ENCODE measurements at places on chromosomes 11 and 22.

DNA sequence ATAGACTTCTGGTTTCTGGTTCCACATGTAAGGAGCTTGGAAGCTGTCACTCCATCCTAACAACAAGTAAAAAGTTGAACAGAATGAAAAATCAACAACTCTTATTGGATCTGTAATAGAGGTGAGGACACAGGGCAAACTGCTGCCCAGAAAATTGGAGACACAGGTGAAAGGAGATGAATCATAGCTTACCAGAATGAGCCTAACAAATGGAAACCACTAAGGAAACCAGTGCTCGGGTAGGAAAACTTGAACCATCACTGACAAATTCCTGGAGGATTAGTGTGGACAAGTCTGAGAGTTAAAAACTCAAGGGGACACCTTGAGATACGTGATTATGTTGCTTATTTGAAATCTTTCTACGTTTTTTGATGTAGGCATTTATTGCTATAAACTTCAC, 52.1 kb downstream of the GDPD4 start:
- no peak for DNase-seq

DNA sequence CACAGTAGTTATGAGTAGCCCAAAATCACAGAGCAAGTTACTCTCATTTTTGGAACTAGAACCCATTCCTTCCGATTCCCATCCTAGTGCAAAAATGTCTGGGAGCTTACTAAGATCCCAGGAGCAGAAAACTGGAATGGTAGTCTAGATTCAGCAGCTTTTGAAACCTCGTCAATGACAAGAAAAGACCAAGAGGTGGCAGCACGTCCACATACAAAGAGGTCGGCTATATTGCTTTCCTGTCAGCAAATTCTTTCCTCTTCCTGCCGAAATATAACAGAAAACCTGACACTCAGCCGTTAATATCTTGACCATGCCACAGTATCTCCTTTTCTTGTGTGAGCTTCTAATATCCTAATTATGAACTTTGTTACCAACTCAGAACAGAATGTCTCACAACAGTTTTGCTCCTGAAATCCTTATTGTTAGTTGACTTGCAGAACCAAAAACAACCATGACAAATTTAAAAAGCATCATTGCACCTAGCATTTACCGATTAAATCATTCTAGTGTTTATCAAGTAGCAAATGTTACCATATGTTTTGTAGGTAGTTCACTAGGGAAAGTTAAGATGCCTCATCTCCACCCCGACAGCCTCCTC, 92.8 kb upstream of the OR9G4 start:
- no peak for DNase-seq

DNA sequence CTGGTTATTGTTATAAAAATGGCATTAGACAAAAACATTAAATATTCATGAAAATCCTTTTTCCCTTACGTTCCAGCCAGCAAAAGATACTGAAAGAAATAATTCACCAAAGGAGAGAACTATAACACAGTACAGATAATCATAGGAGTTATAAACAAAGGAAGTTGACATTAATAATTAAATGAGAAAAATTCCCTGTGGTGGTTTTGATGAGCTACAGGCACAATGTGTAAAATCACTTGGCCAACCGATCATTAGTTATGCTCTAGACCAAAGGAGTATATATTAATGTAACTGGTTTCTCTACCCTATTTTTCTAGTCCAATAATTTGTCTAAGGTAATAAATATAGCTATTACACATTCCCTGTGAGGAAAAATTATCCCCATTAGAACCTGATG, 534.7 kb downstream of the CNTN5 start:
- no peak for DNase-seq

DNA sequence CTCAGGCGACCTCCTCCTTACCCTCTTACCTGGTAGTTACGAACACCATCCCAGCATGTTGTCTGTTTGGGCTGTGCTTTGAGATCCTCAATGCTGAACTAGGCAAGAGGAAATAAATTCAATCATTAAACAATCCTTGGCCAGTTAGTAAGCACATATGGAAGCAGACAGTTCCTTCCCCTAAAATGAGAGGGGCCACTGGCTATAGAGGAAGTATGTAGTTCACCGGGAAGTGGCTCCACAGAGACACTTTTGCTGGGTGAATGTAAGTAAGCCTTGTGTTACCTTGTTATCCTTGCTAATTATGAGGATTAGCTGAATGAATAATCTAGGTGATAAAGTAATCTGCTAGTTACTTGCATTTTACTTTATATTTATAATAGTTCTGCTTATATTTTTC, 2.9 kb downstream of the THYN1 start:
- no peak for DNase-seq

DNA sequence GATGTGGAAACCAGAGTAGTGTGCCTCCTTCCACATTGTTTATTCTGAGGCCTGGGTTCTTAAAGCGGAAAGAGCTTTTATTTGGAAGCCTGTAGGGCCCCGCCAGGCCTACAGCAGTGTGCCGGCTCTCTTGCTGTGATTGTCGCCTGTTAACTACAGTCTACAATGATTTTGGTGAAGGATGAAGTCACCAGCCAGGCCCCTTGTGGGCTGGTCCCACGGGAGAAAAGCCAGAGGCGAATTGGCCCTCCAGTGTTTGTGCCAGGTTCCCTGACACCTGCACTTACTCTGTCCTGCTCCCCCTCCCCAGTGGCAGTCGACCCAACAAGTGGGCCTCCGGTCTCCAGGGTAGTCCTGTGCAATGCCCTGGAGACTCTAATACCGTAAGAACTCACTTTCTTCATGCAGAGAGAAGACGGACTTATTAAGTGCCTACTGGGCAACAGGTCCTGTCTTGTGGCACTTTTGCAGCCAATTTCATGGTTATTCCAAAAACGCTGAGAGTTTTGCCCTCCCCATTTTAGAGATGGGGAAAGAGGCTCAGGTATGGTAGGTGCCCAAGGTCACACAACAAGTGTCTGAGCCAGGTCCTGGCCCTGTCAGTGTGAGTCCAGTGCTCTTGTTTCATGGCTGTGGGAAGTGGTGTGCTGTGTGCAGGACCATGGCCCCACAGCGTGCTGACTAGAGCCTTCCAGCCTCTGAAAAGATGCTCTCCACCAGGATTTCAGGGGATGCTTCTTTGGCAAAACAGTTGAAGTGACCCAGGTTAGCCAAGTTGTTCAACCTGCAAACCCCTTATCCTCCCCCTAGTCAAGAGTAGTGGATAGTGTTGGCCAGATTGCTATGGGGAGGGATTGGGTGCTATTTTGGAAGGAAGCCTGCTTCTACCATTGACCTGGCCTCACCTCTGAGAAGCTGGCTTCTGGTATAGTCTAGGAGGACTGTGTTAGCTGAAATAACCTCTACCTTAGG, 1.4 kb downstream of the MICAL2 start:
- DNase-seq = no peak

- DNase-seq = no peak
These were observed 1.2 kb upstream of the MIOX start for GRCh38 chr22:50485221-50486131.

DNA sequence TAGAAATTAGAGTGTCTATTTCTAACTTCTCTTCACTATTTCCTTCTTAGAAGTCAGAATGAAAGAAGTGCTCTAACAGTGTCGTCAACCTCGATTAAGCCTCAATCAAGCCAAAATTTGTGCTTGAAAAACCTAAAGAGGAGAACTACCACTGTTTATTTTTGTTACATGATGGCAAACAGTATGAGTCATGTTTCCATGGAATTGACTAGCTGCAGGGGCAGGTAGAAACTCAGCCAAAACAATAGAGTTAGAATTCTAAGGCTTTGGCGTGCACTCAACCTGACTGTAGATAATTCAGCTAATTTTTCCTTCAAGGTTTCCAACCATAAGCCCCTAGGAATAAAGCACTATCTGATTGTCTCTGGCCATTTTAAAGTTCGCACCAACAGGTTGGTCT, 415.9 kb downstream of the ETS1 start:
- DNase-seq = no peak

- no peak for DNase-seq
These were observed 155.1 kb upstream of the CADM1 start for GRCh38 chr11:115659061-115659963.

DNA sequence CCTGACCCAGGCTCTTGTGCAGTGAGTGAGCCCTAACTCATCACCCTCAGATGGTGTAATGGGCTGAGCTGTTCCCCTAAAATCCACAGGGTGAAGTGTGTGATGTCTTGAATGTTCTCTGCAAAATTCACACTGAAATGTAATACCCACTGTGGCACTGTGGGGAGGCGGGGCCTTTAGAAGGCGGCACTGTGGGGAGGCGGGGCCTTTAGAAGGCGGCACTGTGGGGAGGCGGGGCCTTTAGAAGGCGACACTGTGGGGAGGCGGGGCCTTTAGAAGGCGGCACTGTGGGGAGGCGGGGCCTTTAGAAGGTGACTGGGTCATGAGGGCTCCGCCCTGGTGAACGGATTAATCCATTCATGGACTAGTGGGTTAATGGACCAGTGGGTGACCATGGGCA, 33.0 kb downstream of the CHID1 start:
- no peak for DNase-seq

- DNase-seq = no peak
These were observed 54.8 kb downstream of the UVRAG start for GRCh38 chr11:75869661-75870455.

DNA sequence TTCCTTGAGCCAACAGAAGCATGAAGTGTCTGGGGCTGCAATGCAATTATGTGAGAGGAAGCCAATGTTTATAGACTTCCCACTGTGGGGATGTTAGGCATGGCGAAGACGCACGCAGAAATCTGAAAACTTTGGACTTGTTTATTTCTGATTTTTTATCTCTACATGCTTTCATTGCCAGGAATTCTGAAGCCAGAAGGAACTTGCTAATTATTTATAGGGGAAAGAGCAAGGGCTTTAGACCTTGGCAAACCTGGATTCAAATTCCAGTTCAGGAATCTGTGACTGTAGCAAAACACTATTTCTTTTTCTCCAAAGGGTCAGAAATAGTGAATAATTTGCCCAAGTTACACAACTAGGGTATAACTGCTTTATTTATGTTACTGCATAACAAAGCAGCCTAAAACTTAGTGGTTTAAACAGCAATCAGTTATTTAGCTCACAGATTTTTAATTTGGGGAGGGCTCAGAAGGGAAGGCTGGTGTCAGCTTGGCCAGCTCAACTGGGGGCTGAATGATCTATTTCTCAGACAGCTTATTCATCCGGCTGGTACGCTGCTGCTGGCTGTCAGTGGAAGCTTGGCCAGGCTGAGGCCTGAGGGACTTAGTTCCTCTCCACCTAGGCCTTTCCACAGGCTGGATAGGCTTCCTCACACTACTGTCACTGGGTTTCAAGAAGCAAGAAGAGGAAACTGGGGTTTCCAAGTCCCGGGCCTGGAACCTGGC, 1.9 kb upstream of the OR6Q1 start:
- no peak for DNase-seq

- no peak for DNase-seq
These were observed 873 bp downstream of the GPHA2 start for GRCh38 chr11:64934682-64935358.

GRCh38 chr22:32987081-32987631, 71.0 kb downstream of the SYN3 start:
- DNase-seq = no peak

GRCh38 chr11:13009921-13010748, 1.0 kb downstream of the RASSF10 start:
- no peak for DNase-seq

- no peak for DNase-seq
These were observed 234.3 kb upstream of the NARS2 start for GRCh38 chr11:78808923-78809322.

GRCh38 chr11:110026858-110027626, 66.2 kb upstream of the ZC3H12C start:
- DNase-seq = no peak

- no peak for DNase-seq
These were observed 17.2 kb downstream of the KIAA0930 start for GRCh38 chr22:45223304-45224117.

GRCh38 chr11:10050561-10050960, 243.5 kb downstream of the SBF2 start:
- no peak for DNase-seq

- DNase-seq = no peak
These were observed 8.2 kb upstream of the USP2 start for GRCh38 chr11:119389611-119390254.

DNA sequence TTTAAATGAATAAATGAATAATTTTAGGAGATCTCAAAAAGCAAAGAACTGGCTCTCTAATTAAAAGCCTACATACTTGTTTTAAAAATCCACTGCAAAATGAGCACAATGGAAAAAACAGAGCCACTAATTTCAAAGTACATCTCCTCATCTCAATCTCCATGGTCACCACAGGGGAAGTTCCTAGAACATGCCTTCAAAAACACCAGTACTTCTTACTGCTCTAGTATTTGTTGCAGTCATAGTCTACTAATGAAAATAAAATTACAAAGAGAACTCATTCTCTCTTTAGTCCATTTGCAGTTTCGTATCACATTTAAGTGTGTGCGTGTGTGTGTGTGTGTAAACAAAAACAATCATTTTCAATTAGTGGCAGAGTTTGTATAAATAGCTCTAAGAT, 54.0 kb downstream of the PIK3C2A start:
- DNase-seq = no peak

GRCh38 chr22:38034884-38035529, 22.2 kb upstream of the PICK1 start:
- DNase-seq = no peak

DNA sequence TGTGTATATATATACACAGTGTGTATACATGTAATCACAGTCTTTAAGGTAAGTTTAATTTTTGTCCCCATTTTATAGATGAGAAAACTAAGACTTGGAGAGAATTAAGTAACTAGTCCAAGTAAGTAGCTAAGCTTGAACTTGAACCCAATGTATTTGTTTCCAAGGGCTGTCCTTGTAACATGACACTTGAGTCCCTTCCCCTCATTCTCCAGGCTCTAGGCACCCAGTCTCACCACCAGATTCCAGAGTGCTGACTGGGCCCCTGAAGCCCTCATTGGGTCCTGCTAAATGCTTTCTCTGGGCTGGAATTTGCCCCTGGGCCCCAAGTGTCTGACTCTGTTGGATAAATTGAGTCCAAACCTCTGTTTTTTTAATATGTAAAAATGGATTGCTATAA, 45.5 kb downstream of the ADM start:
- no peak for DNase-seq
